Frontal cortex (tissue), 4 donors: ENCODE measurements at places on chromosomes 4 and X.

GRCh38 chrX:38293741-38294140 is 33.6 kb downstream of the RPGR start:
- DNase-seq: no peak

DNA sequence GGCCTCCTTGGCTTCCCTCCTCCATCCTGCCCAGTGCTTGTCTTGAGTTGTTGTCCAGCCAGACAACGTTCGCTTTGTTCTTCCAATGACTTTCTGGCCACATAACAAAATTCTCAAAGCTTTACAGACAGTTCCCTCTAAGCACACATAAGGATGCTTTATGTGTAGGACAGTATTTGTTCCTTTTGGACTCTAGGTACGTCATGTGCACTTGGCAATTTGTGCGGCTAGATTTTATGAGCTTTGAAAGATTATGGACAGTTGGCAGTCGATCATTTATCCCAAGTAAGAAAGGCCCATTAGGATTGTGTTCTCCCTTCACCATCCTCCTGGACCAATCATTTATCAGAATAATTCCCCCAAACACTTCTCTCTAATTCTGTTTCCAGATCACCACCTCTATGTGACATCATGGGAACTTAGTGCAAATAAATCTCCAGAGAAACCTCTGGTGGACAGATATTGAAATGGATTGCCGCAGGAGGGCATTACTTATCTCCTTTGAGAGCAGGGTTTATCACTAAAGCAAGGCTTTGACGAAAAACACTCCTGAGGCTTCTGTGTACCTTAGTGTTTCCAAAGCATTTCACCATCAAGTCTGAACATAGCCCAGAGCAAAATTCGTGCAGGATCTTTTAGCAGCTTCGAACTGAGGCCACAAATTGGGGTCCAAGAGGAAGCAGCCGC is 77.4 kb upstream of the BMPR1B start:
- no peak for DNase-seq

GRCh38 chrX:12118134-12118533 is 20.1 kb upstream of the FRMPD4 start:
- DNase-seq: no peak

- DNase-seq: peak; percentile 44
Measured at GRCh38 chrX:54494989-54495813, 833 bp downstream of the FGD1 start.

- DNase-seq: no peak
Measured at GRCh38 chr4:41285202-41285863, 28.6 kb downstream of the UCHL1 start.

DNA sequence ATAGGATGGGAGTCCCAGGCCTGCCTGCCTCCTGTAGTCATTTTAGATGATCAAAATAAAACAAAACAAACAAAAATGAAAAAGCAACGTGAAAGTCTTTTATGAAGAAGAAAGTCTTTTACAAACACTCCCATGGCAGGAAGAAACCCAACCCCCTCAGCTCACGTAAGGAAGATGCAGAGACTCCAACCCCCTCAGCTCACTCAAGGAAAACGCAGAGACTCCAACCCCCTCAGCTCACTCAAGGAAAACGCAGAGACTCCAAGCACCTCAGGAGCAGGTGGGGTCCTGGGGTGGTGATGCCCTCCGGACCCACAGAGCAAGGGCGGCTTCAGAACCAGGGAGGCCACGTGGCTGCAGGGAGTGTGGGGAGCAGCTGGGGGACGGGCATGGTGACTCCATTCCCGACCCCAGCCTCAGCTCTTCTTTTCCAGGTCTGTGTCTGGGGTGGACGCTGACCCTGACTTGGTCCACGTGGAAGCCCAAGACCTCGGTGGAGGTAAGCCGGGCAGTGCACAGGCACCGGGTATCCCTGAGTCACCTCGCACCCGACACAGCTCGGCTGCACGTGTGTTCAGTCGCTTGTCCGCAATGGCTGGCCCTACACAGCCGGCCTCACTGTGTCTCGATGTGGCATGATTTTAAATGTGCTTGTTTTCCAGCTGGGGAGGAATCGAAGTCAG is 226.5 kb upstream of the PSAPL1 start:
- DNase-seq: no peak

DNA sequence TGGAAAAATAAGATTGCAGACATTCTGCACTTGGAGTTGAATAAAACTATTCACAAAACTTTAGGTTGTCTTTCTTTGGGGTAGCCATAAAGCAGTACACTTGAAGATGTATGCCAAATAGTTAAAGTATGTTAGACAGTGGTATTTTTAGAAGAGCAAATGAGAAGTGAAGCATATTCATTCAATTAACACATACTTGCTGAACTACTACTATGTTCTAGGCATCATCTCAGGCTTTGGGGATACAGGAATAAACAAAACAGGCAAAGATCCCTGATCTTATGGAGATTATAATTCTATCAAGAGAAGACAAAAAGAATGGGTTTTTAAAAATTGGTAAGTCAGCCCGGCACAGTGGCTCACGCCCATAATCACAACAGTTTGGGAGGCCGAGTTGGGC is 29.0 kb downstream of the RBMX start:
- DNase-seq: no peak

GRCh38 chr4:184994623-184995010 is 23.7 kb upstream of the HELT start:
- no peak for DNase-seq

DNA sequence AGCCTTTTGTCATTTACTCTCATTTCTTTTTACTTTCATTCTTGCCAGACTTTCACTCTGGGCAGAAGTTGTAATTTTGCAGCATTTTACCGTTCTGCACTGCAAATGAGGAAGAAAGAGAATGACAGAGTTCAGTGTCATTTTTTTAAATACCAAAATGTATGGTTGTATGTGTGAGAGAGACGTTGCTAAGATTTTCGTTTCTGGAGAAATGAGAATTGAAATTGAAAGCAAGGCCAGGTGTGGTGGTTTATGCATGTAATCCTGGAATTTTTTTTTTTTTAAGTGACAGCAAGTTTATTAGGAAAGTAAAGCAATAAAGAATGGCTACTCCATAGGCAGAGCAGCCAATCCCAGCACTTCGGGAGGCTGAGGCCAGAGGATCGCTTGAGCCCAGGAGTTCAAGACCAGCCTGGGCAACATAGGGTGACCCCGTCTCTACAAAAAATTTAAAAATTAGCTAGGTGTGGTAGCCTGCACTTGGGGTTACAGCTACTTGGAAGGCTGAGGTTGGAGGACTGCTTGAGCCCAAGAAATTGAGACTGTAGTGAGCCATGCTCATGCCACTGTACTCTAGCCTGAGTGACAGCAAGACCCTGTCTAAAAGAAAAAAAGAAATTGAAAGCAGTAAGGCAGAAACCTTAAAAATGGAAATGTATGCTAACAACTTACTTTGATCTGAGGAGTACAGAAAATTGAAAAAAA is 12.9 kb downstream of the DCK start:
- DNase-seq: no peak

DNA sequence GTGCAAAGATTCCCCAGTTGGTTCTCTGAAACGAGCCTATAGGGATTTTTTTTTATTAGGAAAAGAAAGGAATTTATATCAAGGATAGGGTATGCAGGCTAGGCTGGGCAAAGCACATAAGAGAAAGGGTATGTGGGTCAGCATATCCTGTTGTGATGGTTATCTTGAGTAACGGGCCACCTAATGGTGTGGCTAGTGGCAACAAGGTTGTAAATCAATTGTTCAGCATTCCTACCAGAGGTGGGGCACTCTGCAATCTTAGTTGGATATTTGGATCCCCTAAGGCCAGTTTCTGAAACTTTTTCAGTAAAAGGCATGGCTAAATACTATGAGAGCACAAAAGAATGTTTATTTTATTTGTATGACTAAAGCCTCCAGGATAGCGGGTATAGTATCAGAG is 42.7 kb downstream of the DCAF12L1 start:
- no peak for DNase-seq

DNA sequence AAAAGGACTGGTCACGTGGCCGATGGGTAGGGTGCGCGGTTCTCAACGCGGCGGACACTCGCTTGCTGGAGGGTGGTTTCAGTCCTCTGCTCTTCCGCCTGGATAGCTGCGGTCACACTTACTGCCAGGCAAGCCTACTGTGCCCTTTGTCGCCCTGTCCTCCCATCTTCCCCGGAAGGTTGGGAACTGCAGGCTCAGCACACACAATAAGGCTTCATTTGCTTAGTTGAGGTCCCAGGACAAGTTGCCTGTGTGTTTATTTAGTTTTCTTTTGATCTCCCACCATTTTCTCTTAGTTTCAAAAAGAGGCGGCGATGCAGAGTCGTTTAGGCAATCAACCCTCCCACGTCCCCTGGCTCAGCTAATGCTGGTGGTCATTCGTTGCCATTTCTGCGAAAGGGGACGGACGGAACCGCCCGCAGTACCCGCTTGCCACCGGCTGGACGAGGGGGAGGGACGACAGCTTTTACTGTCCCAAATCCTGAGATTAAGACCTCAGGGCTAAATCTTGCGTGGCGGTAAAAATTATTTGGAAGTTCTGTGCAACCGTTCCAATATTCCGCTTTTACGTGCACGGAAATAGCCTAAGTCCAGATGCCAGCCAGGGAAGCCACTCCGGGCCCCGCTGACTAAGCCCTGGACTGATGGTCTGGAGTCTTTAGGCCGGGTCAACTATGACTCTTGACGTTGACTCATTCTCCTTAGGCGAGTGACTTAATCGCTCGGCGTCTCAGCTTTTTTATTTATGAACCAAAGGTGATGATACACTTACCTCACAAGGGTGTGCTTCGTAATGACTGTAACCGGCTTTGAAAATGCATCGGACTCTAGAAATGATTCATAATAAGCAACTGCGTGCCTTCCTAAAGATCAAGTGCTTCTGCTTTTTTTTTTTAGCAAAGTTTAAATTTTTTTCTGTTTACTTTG is 671 bp upstream of the EIF4E start:
- DNase-seq: no peak

DNA sequence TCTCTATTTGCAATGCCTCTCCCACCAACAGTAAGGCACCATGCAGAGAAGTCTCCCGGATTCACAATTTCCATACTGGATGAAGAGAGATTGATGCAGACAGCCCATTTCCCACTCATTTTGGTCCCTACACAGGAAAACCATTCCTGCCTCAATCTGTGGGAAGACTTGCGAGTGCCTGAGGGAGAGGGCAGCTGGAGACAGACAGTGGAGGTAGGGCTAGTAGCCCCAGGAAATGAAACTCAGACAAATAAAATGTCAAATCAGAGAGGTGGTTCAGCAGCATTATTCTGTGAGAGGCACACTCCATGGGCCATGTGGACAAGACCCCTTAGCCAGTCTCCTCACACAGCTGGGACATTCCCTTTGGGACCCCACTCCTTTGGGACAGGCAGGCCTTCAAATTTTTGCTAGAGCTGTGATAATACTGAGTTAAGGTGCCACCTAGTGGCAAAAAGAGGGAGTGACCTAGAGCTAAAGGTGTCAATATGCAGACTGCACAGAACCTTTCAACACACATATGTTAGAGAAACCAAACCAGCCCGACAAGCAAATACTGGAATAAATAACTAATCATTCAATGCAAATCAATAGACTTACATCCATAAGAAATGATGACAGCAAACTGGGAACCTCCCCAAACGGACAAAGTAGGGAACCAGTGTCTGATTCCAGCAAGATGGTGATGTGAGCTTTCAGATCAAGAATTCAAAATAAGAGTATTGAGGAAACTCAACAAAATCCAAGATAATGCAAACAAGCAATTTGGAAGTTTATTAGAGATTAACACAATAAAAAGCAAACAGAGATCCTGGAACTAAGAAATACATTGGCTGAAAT is 1865.3 kb upstream of the AGA start:
- no peak for DNase-seq

DNA sequence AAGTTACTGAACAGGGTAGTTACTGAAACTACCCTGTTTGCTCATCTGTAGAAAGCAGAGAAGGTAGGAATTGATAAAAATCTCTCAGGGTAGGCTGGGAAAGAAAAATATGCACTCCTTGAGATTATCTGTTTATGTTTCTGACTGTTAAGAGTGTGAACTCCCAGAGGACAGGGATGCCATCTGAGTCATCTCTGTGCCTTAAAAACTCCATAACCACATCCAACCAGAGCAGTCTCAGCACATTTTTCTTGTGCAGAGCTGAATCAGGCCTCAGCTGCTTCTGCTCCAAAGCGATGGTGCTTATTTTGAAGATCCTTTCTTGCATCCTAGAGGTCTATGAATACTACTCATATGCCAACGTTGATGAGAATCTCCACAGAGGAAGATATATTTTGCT is 9.9 kb downstream of the CENPVL3 start:
- DNase-seq: no peak

DNA sequence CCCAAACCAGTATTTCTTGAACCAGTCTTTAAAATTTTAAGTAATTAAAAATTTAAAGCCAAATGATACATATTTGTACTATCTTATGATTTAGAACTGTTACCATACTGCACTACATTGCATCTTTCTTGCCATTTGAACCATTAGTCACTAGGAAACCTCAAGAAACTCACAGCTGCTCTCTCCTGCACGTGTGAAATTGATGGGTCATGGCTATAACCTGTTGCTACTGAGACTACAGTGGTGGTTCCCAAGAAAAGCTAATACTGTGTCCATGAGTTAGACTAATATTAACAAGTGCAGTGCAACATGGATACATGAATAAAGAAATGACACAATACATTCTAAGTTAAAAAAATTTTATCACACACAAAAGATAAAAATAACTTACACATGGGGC is 88.4 kb downstream of the PDE5A start:
- no peak for DNase-seq

GRCh38 chr4:79294064-79294463 is 31.8 kb downstream of the NAA11 start:
- no peak for DNase-seq

DNA sequence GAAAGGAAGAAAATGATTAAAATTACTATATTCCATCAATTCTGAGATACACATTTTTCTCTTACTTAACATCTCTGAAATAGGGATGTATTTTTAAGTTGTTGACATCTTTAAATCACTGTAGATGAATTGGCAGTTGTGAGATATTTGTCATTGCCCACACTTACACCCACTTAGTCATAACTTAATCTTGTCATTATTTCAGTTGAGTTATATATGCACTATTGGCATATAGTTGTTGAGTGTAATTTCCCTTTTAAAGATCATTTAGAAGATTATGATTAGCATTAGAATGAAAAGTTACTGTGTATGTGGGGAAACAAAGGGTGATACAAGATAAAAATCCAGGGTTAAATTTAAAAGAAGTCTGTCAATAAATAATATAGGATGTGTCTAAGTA is 2.2 kb downstream of the AIMP1 start:
- no peak for DNase-seq

- no peak for DNase-seq
Measured at GRCh38 chrX:107713543-107714205, 61.9 kb downstream of the TSC22D3 start.

DNA sequence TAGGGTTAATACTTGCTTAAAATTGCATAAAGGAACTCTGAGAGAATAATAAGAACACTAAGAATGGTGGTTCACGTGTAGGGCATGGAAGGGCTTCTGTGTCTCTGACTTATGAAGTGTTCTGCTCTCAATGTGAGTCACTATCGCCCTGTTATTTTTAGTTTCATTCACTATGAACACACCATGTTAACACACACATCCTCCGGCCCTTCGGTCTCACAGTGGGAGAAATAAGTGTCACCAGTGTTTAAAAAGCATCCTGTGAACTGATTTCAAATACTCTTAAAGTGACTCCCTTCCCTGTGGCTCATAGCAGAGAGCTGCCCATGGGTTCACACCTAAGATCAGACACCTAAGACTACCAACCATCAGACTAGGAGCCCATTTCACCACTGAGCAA is 33.8 kb upstream of the FGFBP2 start:
- no peak for DNase-seq

- DNase-seq: no peak
Measured at GRCh38 chrX:1661048-1661921, 46.4 kb downstream of the ASMT start.
